Glomerular endothelial cell (primary cell): ENCODE measurements at places on chromosomes 7 and 10.

GRCh38 chr7:158284121-158284520 lies 303.5 kb downstream of the PTPRN2 start:
- DNase-seq, result no peak

- no peak for DNase-seq
These were observed 16.9 kb upstream of the NKX6-2 start for GRCh38 chr10:132802694-132803320.

DNA sequence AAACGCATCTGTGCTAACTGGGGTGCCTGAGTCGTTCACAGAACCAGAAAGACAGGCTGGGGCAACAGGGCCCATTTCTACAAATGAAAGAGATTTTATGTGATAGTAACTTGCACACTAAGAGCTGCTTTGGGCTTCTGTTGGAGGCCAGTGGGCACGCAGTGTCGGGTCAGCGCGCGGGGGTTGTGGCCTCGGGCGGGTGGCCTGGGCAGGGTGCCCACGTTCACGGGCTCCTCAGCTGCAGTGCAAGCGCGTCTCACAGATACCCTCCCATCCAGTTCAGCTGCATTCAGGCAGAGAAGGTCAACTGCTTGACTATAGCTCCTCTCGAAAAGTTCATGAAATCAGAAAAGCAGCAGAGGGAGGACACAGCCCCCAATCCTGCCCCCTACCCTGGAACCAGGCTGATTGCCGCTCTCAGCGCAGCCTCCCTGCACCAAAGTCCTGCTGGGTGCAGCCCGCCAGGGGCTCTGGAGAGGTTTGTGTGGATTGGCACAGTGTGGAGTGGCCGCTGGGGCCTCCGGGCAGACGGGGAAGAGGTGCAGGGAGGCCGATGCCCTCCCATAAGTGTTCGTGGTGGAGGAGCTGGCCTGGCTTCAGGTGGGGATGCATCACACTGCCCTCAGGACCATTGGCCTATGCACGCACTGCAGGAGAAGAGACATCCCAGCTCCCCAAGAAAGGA lies 582.8 kb downstream of the TCERG1L start:
- DNase-seq, result no peak

- DNase-seq, result no peak
These were observed 17.6 kb downstream of the CCDC71L start for GRCh38 chr7:106643216-106644000.

GRCh38 chr10:113961182-113962031 lies 82.3 kb upstream of the ADRB1 start:
- no peak for DNase-seq

DNA sequence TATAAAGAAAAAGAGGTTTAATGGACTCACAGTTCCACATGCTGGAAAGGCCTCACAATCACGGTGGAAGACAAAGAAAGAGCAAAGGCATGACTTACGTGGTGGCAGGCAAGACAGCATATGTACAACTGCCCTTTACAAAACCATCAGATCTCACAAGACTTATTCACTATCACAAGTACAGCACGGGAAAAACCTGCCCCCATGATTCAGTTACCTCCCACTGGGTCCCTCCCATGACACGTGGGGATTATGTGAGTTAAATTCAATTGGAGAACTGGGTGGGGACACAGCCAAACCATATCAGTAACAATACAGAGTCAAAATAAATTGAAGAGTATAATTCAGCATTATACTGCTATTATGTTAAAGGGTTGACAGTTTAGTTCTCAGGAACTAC lies 37.8 kb downstream of the RNLS start:
- DNase-seq, result no peak
